A549 treated with CORT108297 at 1 μM for 4 hours (cell line): ENCODE measurements at places on chromosomes 4 and X. TPM values are rescaled to one million over a fixed set of nuclear protein-coding genes. Genes with fewer than 3 reads are reported as not detected.

The NXF2B gene
- total RNA-seq = not detected in 5 replicates

The REPS2 gene
- 0.68 to 1.0 TPM (median 0.78 TPM) in 5 replicates for total RNA-seq

The HS6ST2 gene
- total RNA-seq = 0.02 to 0.06 TPM (median 0.03 TPM) in 5 replicates

The PDLIM3 gene
- 0.12 to 0.14 TPM (median 0.13 TPM) in 4 of 5 replicates, not detected in the other for total RNA-seq

The AADAT gene
- total RNA-seq = 8.5 to 9.8 TPM (median 8.9 TPM) in 5 replicates

The INTS12 gene
- total RNA-seq = 13.0 to 17.5 TPM (median 13.3 TPM) in 5 replicates

The TLL1 gene
- total RNA-seq = 0.09 to 0.30 TPM (median 0.15 TPM) in 5 replicates

The CPE gene
- 1.2 to 1.6 TPM (median 1.5 TPM) in 5 replicates for total RNA-seq

The TMEM271 gene
- total RNA-seq = not detected in 5 replicates

The TIGD2 gene
- total RNA-seq = 4.2 to 7.1 TPM (median 5.0 TPM) in 5 replicates

The ABCG2 gene
- total RNA-seq = 17.3 to 21.0 TPM (median 20.2 TPM) in 5 replicates

The PHKA1 gene
- 19.6 to 26.4 TPM (median 24.5 TPM) in 5 replicates for total RNA-seq

The FGF5 gene
- 0.23 to 0.79 TPM (median 0.32 TPM) in 5 replicates for total RNA-seq

The P2RY8 gene
- 0.02 TPM in 4 of 5 replicates, not detected in the other for total RNA-seq

The PNMA6A gene
- 3.6 to 5.8 TPM (median 5.1 TPM) in 5 replicates for total RNA-seq

The STEEP1 gene
- total RNA-seq = 30.3 to 37.8 TPM (median 31.1 TPM) in 5 replicates

The ASB12 gene
- not detected in 5 replicates for total RNA-seq

The PSAPL1 gene
- total RNA-seq = 0.06 to 0.18 TPM (median 0.12 TPM) in 5 replicates

The SATL1 gene
- not detected in 5 replicates for total RNA-seq

The PPEF2 gene
- not detected in 5 replicates for total RNA-seq

The XAGE1A gene
- 5.1 to 36.0 TPM (median 24.6 TPM) in 5 replicates for total RNA-seq

The SGMS2 gene
- total RNA-seq = 16.7 to 23.9 TPM (median 20.7 TPM) in 5 replicates

The ANKRD17 gene
- 19.3 to 22.7 TPM (median 22.4 TPM) in 5 replicates for total RNA-seq

The STK26 gene
- total RNA-seq = 8.3 to 12.1 TPM (median 9.9 TPM) in 5 replicates

The RAB40A gene
- 0.04 TPM in 1 of 5 replicates, not detected in the others for total RNA-seq

The UBA1 gene
- 170 to 205 TPM (median 196 TPM) in 5 replicates for total RNA-seq

The TRIM75 gene
- not detected in 5 replicates for total RNA-seq

The KDR gene
- 0.01 to 0.07 TPM (median 0.03 TPM) in 5 replicates for total RNA-seq

The MXRA5 gene
- total RNA-seq = not detected in 5 replicates

The INTS6L gene
- 0.08 to 0.40 TPM (median 0.15 TPM) in 5 replicates for total RNA-seq

The RGN gene
- 0.09 TPM in 1 of 5 replicates, not detected in the others for total RNA-seq

The GC gene
- not detected in 5 replicates for total RNA-seq

The SLC10A7 gene
- 2.0 to 2.9 TPM (median 2.5 TPM) in 5 replicates for total RNA-seq

The NALF2 gene
- 5.1 to 6.3 TPM (median 5.7 TPM) in 5 replicates for total RNA-seq

The TRIM60 gene
- total RNA-seq = not detected in 5 replicates

The SCML2 gene
- 7.1 to 9.9 TPM (median 7.9 TPM) in 5 replicates for total RNA-seq

The RBMXL3 gene
- not detected in 5 replicates for total RNA-seq

The GAK gene
- 34.2 to 53.3 TPM (median 52.0 TPM) in 5 replicates for total RNA-seq

The VCX gene
- not detected in 5 replicates for total RNA-seq

The LRIT3 gene
- 0.02 to 0.07 TPM (median 0.05 TPM) in 4 of 5 replicates, not detected in the other for total RNA-seq

The GPRIN3 gene
- 2.8 to 5.9 TPM (median 4.7 TPM) in 5 replicates for total RNA-seq

The BRS3 gene
- total RNA-seq = not detected in 5 replicates

The DGKK gene
- total RNA-seq = not detected in 5 replicates

The F11 gene
- total RNA-seq = not detected in 5 replicates

The ZFYVE28 gene
- total RNA-seq = 1.9 to 2.7 TPM (median 2.4 TPM) in 5 replicates

The KCNE5 gene
- total RNA-seq = 0.06 to 0.20 TPM (median 0.09 TPM) in 4 of 5 replicates, not detected in the other

The EREG gene
- total RNA-seq = 26.8 to 48.1 TPM (median 38.4 TPM) in 5 replicates

The LUZP4 gene
- not detected in 5 replicates for total RNA-seq

The DCX gene
- total RNA-seq = not detected in 5 replicates

The CT45A1 gene
- total RNA-seq = not detected in 5 replicates

The CABS1 gene
- not detected in 5 replicates for total RNA-seq

The LIMCH1 gene
- 33.6 to 45.9 TPM (median 38.6 TPM) in 5 replicates for total RNA-seq
